Jurkat, Clone E6-1 (cell line): ENCODE measurements at places on chromosomes 2 and 18.
A peak's percentile ranks its signal among the peaks of the same experiment; 100 is the strongest.

- DNase-seq, result no peak
Observed at GRCh38 chr2:234218266-234219045, 168.0 kb downstream of the SPP2 start.

DNA sequence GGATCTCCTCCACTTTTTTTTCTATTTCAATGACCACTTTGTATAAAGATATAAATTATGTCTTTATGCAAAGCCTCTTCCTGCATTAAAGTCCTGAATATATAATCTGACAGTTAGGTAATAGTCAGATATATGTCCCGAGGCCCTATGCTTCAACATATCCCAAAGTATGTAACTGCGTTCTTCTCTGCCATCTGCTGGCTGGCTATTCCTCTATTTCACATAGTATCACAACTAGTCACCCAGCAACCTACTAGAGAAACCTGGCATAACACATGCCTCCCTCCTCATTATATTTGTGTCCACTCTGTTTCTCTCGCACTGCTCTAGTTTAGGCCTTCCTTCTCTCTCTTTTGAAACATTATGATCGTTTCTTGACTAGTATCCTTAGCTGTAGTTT, 640.8 kb downstream of the DPP10 start:
- no peak for DNase-seq

DNA sequence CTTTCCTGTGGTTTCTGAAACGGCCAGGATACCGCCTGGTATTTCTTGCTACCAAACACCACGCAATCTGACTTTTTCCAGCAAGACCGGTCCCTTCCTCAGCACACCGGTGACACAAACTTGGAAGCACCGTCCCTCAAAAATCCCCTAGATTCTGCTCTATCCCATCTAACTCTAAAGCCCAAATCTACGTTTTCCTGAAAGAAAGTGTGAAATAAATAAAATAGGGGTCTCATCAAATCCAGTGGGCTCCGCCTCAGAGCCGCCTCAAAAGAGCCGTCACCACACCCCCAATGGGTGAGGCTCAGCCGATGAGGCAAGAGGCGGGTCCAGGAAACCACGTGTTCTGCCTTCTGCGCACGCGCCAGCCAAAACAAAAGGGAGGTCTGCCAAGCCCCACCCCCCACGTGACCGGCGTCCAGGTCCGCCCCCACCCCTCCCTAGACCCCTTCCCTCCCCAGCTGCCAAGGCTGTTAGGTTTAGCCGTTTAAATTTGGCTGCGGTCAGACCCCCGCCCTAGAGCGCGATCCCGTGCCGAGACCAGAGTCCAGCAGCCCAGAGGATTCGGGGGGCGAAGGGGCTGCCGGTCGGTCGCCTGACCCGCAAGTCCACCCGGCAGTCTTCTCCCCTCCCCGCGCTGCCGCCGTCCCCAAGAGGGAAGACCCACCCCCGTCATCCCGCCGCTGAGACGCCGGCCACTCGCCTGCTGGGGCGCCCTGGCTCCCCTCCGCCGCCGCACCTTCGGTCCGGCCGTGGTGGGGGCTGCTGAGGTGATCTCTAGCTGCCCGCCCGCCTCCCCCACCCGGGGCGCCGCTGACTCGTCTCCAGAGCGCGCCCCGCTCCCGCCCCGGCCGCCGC, 534 bp downstream of the KANSL1L start:
- peak; percentile 94 for DNase-seq

DNA sequence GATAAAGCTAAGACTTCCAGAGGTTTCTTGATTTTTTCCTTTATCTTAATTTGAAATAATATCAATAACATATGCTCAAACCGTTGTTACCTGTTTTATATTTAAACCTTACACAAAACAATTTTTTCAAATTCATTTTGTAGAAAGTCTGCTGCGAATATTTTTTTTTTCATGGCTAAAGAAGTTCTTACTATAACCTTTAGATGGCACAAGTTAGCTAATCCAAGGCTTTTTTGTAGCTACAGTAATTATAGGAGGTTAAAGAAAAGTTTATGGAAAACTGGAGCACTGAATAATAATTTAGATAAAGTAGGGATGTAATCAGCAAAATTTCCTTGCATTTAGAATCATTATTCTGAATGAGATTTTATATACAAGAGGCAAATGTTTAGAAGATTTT, 78.0 kb upstream of the PNPT1 start:
- peak; percentile 18 for DNase-seq

DNA sequence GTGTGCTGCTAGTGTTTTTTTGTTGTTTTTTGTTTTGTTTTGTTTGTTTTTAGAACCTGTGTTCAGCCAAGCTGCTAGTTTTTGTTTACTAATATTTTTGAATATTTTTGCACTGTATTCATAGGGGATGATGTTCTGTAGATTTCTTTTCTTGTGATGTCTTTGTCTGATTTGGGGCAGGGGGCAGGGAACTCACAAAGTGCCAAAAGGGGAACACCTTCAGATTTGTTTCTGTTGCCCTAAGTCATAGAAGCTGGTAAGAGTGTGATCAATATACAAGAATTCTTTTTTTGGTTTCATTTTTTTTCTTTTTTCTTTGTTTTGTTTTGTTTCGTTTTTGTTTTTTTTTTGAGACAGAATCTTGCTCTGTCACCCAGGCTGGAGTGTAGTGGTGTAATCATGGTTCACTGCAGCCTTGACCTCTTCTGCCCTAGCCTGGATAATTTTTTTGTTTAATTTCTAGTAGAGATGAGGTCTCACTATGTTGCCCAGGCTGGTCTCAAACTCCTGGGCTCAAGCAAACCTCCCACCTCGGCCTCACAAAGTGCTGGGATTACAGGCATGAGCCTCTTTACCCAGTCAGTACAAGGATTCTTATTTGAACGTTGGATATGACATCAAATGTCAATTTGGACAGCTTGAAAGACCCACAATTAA, 30.7 kb downstream of the TCF23 start:
- DNase-seq, result no peak

- no peak for DNase-seq
Observed at GRCh38 chr2:138298900-138299299, 202.7 kb upstream of the SPOPL start.

GRCh38 chr2:30074023-30074422, 72.8 kb upstream of the YPEL5 start:
- no peak for DNase-seq

GRCh38 chr2:86025229-86025820, 80.4 kb downstream of the POLR1A start:
- DNase-seq, result no peak

- DNase-seq, result no peak
Observed at GRCh38 chr2:64214281-64215115, 70.3 kb upstream of the PELI1 start.

- no peak for DNase-seq
Observed at GRCh38 chr2:176067589-176068418, 16.0 kb downstream of the EVX2 start.
